CD4-positive, alpha-beta T cell treated with Interleukin-2 at 100 ng/mL for 4 hours (primary cell): ENCODE measurements at places on chromosomes 5 and 9.

- DNase-seq = no peak
Observed at GRCh38 chr5:139660923-139661814, 13.0 kb downstream of the CXXC5 start.

DNA sequence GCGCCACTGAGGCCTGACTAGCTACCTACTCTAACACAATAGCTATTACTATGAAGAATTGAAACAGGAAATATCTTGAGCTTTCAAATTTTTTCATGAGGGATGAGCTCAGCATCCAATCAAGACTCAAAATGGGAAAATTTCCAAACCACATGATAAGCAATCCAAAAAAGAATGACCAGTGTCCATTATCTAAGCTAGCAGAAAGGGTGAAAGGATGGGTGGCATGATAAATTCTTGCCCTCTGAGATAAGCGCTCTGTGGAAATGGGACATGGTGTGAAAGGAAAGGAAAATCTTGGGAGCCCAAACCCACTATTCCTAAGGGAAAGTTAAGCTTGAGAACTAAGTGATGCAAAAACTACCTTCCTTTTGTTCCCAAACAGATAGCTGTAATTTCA lies 170.2 kb upstream of the NREP start:
- no peak for DNase-seq

DNA sequence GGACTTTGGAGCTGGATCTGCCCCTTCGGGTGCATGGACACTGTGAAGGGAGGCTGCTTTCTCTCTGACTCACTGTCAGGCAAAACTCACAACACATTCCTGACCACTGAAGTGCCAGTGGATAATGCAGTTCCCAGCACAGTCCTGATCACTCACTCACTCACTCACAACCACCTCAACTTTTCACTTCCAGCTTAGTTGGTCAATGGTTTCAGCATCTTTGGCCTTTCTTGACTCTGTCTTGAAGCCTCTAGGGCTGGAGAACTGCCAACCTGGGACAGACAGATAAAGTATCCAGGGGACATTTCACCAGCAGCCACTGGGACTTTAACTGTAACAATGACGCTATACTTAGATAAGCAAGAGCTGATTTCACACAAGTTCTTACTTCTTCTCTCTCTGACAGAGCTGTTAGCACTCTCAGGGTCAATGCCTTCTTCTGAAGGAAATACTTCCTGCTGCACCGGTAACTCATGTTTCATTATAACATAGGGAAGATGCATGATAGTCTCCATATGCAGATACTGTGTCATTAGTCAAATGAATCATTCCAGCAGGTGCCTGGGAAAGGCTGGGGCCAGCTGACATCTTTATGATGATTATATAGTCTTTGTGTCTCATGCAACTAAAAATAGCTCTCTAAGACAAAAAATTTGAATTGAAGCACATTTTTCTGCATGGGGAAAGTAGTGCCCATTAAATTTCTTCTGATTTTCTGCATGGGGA lies 499.0 kb downstream of the SEMA5A start:
- DNase-seq = no peak

DNA sequence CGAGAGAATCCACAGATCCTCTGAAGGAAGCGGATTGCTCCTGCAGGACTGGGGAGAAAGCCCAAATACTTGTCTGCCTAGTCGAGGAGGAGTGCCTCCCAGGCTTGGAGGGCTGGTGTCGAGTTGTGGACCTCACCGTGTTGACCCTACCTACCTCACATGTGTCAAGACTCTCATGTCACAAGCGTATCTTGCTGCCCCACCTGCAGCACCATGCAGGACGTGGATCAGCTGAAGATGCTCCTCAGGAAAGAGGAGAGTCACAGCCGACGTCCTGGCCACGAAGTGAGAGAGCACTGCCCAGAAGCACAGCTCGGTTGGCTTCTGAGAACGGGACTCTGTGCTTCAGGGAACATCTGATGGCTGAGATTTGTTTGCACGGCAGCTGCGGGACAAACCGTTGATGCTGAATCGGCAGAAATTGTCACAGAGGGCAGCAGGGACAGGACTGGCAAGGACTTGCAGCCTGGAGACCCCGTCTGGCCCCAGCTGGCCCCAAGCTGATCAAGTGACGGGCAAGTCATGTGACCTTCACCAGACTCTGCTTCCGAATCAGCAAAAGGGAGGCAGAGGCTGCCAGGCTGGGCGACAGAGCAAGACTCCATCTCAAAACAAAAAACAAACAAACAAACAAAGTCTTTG lies 119.1 kb upstream of the ITGA1 start:
- DNase-seq = no peak

- no peak for DNase-seq
Observed at GRCh38 chr5:135393229-135393628, 5.8 kb downstream of the MACROH2A1 start.

- DNase-seq = no peak
Observed at GRCh38 chr5:114744406-114744805, 382.5 kb downstream of the KCNN2 start.

- no peak for DNase-seq
Observed at GRCh38 chr5:118653872-118654271, 334.5 kb downstream of the DTWD2 start.

GRCh38 chr5:95590880-95591279 lies 29.0 kb upstream of the GPR150 start:
- DNase-seq = no peak

- no peak for DNase-seq
Observed at GRCh38 chr5:82807021-82807420, 270.2 kb downstream of the TMEM167A start.

GRCh38 chr5:102532123-102532522 lies 33.3 kb upstream of the SLCO6A1 start:
- no peak for DNase-seq

- DNase-seq = no peak
Observed at GRCh38 chr5:161380486-161380885, 166.0 kb downstream of the GABRB2 start.

DNA sequence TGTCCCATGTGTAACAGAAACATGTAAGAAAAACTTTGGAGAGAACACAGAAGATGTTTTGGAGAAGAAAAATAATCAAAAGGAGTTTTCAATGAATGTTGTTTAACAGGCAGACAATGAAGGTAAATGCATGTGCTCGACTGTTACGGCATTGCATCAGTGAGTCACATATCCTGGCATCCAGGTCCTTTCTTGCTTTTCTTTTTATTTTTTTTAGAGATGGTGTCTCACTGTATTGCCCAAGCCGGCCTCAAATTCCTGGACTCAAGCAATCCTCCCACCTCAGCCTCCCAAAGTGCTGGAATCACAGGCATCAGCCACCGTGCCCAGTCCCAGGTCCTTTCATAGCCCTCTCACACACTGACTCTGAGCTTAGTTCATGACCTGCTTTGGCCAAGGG lies 181.8 kb downstream of the DTWD2 start:
- DNase-seq = no peak

- DNase-seq = no peak
Observed at GRCh38 chr5:10532421-10532820, 31.4 kb upstream of the ANKRD33B start.

GRCh38 chr5:149172261-149172660 lies 31.0 kb downstream of the ABLIM3 start:
- no peak for DNase-seq

- no peak for DNase-seq
Observed at GRCh38 chr9:80501635-80502034, 929.9 kb downstream of the TLE4 start.

- DNase-seq = no peak
Observed at GRCh38 chr5:109701792-109702191, 12.1 kb downstream of the MAN2A1 start.

DNA sequence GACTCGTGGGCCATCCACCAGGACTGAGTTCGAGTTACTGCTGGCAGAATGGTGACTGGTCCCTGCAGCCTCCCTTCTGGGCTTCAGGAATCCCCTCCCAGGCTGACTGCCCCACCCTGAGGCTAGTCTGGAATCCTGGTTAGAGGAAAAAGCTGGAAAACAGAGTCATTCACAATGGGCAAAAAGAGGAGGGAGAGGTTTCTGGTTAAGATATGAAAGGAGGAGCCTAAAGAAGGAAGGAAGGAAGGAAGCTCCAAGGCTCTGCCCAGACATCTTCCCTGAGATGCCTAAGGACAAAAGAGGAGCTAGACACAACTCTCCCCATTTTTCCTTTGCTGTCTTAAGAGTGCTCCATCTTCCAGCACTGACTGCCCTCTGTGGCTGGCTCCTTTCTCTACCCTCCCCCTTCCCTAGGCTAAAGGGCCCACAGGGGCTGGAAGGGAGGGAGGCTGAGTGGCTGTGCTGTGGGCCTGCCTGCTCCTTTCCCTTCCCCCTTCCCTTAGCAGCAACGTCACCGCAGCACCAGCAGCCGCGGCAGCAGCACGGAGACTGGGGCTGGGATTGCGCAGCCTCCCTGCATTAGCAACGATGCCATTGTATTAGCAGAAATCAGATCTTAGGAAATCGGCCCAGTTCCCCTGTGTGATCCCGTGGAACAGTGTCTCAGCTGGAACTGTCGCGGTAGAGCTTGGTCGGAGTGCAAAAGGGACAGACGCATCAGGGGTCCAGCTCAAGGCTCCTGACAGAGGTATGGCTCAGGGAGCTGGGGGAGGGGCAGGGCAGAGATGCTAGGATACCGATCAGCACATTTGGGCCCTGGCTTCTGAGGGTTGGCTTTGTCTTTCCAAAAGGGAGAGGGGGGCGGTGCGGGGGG lies 48.7 kb downstream of the RUSC2 start:
- no peak for DNase-seq

GRCh38 chr5:179261301-179262125 lies 83.7 kb downstream of the ADAMTS2 start:
- no peak for DNase-seq

DNA sequence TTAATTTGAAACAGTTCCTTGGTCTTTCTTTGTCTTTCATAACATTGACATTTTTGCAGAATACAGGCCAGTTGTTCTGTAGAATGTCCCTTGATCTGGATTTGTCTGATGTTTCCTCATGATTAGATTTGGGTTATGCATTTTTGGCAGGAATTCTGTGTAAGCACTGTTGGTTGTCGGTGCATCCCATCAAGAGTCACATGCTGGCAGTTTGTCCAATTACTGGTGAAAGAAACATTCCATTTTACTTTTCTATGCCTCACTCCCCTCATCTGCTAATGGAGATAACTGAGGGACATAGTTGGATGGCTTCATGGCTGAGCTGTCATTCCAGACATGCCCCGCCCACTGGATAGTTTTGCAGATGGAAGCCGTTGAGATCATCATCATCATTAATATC lies 7.6 kb upstream of the ZNF618 start:
- DNase-seq = no peak

DNA sequence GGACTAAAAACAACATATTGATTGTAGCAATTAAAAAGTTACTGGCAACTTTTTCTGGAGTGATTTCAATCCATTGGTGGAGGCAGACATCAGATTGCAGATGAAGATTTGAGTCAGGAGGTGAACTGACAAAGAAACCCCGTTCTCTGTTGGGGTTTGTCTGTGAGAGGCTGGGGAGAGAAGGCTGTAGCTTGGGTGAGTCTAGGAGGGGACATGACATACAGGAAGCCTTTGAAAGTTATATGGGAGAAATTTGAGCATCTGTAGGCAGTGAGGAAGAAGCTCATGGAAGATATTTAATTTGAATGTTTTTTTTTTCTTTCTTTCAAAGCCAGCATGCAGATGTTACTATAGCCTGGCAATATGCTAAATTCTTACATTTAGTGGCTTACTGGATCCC lies 26.0 kb downstream of the KDM4C start:
- DNase-seq = no peak

- no peak for DNase-seq
Observed at GRCh38 chr9:79104951-79105350, 466.8 kb upstream of the TLE4 start.

- no peak for DNase-seq
Observed at GRCh38 chr5:160348080-160348479, 22.3 kb downstream of the C1QTNF2 start.

- DNase-seq = peak; percentile 48
Observed at GRCh38 chr9:6680797-6681146, 35.2 kb upstream of the GLDC start.

DNA sequence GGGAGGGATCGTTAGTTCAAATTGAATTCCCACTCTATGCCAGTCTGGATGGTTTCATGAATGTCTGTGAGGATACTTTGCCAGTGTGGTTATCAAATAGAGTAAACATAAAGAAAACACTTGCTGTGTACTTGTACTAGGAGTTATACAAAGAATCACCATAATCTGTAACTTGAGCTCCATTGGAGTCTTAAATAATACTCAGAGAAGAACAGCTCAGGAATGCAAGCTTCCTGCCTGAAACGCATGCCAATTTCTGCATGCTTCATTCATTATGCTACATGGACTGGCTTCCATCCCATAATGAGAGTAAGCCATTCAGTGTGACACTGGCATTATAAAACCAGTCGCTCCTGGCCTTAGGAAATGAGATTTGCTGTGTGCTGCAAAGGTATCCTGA lies 351.4 kb downstream of the SEMA5A start:
- no peak for DNase-seq

DNA sequence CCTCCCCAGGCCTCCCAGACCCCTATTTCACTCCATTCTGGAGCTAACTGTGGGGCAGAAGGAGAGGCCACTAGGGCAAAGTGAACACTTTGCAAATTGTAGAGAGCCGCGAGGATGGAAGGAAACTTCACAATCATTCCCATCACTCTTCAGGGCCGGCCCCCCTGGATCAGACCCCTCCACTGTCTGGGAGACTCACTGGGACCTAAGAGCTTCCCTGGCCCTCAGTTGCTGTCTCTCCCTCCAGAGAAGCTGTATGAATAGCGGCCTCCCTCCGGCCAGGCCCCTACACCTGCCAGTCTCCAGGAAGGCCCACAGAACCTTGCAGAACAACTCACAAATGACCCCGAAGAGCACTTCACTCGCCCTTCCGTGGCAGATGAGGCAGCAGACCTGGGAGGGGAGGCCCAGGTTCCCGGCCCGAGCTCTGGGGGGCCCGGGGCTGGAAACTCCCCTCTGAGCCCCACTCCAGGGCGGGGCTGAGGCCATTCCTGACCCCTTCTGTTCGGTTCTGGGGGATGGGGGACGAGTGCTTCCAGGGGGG lies 141.9 kb upstream of the IER5L start:
- no peak for DNase-seq

DNA sequence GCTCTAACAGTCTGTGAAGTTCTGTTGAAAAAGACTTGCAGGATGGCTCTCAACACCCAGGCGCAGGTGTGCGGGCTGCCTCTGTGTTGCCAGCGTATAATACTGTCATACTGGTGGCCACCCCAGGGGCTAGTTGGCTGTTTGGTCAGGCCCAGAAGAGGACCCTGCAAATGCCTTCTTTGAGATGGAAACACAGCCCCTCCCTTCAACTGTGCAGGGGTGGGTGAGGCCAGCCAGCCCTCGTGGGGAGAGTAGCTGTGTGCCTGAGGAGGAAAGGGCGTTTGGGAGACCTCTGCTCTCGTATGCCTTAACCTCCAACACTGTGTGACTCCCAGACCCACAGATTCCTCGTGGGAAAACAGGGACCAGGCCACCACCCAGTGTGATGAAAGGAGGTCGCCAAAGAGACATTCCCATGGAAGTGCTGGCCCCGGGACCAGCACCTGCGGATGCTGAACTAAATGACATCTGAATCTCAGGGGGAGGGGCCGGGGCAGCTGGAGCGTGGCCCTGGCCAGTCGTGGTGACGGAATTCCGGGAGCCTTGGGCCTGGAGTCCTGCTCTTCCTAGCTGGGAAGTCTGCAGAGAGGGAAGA lies 11.3 kb upstream of the SCGB3A1 start:
- no peak for DNase-seq
